GM23338 (cell line): ENCODE measurements at places on chromosomes 2 and 18.

GRCh38 chr2:53233759-53234547 is 533.7 kb upstream of the CHAC2 start:
- peak; percentile 2 for DNase-seq

- no peak for DNase-seq
These were observed 17.6 kb downstream of the MROH2A start for GRCh38 chr2:233795735-233796171.

GRCh38 chr2:190503088-190503487 is 31.4 kb downstream of the NEMP2 start:
- DNase-seq, result no peak

DNA sequence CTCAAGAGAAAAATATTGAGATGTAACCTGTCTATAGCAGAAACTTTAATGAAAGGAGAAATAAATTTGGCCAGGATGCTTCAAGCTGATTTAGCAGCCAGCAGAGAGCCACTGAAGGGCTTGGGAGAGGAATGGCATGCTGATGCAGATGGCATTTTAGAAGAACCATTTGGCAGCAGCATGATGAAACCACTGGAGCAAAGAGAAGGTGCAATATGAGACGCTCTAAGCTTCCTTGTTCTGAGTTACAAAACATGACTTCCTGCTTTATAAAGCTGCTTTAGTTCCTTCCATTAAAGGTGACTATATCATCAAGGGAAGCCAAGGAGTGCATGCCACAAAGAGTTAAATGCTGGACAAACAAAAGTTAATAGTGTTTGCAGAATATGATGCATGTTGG is 189.7 kb downstream of the PID1 start:
- peak; percentile 8 for DNase-seq

DNA sequence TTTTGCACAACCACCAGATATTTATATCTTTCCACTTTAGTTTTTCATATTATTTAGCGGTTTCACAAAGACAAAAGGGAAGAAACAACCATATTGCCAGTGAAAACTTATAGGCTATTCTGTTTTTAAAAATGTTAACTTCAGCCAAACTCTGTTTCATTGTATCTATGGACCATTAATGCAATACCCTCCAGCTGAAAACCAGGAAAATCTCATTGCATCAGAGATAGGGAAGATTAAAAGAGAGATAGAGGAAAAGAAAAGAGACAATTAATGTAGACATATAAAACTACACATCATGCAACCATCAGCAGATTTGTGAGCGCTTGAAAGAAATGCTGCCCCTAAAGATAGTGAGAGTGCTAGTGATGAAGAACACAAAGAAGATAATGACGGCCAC is 970.2 kb downstream of the ERBB4 start:
- DNase-seq, result no peak

- no peak for DNase-seq
These were observed 7.2 kb downstream of the AGAP1 start for GRCh38 chr2:235500761-235501672.

- DNase-seq, result peak; percentile 18
These were observed 260.6 kb downstream of the TWIST2 start for GRCh38 chr2:239108459-239108858.
